ENCODE measurements at places on chromosomes 11 and 22.

DNA sequence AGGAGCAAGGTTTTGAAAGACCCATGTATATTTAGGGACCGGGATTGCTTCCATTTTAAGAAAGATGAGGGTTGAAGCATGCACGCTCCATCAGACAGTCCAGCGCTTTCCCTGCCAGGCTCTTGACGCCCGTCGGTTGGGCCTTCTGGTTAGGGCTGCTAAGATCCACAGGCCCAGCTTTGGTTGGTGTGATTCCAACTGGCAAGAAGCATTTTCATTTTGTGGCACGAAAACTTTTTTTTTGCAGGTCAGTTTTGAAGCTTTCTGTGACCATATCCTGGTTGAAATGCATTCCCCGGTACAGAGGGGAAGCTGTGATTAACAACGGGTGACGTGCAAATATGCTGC lies 34.3 kb upstream of the MPPED1 start:
- no peak for DNase-seq

- no peak for DNase-seq
These were observed 288 bp upstream of the KRTAP5-8 start for GRCh38 chr11:71537537-71537936.

- no peak for DNase-seq
These were observed 83.1 kb upstream of the SLC22A12 start for GRCh38 chr11:64507832-64508375.

DNA sequence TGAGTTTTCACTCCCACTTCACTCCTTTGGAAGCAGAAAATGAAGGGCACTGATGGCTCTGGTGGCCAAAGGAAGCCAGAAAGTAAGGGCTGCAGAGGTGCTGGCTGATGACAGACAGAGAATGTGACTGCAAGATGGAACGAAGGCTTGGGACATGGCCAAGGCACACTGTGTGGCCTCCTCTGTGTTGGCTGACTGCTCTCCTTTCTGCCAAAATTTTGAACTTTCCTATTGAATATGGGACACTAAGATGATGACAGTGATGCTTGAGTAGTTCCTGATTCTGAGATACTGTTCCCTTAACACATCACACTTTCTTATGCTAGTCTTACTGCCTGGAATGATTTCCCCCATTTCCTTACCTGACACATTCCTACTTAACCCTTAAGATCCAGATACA lies 156.4 kb downstream of the SWAP70 start:
- no peak for DNase-seq

Data from NCI-H1092 treated with DMSO at 0.1 percent for 48 hours (cell line).